Mesothelial cell of epicardium (in vitro differentiated cells): ENCODE measurements at places on chromosomes 6 and 20. TPM values are rescaled to one million over a fixed set of nuclear protein-coding genes. Genes with fewer than 3 reads are reported as not detected.
A peak's percentile ranks its signal among the peaks of the same experiment; 100 is the strongest.

DNA sequence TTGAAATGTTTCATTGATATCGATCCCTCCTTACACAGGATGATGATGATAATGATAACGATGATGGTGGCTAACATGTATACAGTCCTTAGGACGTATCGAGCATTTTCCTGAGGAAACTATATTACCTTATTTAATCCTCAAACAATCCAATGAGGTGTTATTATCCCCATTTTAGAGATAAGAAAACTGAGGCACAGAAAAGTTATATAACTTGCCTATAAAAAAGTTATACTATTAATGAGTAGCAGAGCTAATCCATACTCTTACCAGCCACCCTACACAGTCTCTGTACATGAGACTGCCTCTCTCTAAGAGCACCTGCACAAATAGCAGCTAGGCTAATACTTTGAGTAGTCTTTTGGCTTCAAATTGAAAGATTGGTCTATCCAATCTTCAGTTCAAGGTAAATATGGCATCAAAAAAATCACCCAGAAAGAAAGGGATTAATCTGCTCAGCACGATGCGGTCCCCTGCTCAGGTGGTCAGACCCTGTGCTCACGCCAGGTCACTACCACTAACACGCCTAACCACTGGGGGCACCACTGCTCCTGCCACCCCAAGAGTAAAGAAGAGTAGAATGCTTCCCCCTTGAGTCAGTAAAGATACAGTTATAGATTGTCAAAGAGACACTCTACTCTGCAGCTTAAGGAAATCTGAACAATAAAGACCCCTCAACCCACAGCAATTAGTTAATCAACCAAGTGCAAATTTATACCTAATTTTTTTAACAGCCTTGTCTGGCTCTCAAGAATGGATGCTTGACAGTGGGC is 15.0 kb downstream of the GABBR1 start:
- no peak for DNase-seq

DNA sequence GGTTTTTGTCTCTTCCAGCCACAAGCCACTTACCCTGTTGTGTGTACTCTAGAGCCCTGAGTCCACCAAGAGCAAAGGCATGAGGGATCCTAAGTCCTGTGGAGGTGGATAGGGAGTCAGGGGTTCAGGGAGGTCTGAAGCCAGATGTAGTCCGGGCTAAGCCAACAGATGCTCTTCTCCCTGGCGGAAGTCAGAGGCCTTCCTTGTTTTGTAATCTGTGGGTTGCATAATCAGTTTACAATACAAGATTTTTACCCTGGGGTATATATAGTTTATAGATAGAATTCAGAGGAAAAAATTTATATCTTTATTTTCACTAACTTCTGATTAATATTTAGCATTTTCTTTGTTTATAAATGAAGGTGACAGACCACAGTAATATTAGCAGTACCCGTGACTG is 9.2 kb downstream of the LAMP5 start:
- DNase-seq, result no peak

Gene PNLDC1
- 0.16 to 0.33 TPM (median 0.23 TPM) in 3 replicates for total RNA-seq

DNA sequence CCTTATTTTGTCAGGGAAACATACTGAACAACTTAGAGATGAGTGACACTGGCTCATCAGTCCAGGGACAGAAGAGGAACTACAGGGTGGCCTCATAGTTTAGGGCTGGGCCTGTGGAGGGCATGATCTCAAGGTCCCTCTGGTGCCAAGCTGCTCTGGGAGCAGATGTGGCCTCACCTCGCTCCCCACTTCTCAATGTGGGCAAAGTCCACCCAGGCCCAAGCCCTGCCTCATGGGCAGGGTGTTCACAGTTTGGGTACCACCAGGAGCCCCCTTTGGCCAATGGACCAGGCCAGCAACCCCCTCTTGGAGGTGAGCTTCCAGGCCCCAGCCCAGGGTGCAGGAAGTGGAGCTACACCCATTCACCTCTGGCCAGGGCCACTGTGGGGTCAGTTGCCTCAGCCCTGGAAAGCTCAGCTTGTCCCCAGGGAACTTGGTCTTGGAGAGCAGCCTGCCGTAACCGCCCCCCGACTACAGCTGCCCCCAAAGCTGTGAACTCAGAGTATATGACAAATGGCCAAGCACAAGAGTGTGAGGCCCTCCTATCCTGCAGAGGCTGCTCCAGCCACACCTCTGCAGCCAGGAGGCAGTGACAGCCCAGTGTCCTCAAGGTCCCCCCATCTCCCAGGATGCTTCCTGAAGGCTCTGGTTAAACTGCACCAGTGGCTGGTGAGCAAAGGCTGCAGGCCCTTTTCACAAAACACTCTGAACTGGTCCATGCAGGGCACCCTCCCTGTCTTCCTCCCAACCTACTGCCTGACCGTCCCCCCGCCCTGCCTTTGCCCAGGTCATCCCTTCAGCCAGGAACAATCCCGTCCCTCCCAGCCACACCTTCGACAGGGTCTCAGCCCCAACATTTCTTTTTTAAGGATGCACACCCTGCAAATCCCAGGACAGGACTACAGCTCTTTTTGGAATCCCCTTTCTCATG is 3.6 kb downstream of the ADISSP start:
- peak; percentile 9 for DNase-seq
